ENCODE measurements at places on chromosomes 6 and 20.

GRCh38 chr6:48775157-48775556, 664.2 kb upstream of the PTCHD4 start:
- DNase-seq: no peak

GRCh38 chr6:169968541-169969270, 217.3 kb downstream of the ERMARD start:
- DNase-seq: no peak

DNA sequence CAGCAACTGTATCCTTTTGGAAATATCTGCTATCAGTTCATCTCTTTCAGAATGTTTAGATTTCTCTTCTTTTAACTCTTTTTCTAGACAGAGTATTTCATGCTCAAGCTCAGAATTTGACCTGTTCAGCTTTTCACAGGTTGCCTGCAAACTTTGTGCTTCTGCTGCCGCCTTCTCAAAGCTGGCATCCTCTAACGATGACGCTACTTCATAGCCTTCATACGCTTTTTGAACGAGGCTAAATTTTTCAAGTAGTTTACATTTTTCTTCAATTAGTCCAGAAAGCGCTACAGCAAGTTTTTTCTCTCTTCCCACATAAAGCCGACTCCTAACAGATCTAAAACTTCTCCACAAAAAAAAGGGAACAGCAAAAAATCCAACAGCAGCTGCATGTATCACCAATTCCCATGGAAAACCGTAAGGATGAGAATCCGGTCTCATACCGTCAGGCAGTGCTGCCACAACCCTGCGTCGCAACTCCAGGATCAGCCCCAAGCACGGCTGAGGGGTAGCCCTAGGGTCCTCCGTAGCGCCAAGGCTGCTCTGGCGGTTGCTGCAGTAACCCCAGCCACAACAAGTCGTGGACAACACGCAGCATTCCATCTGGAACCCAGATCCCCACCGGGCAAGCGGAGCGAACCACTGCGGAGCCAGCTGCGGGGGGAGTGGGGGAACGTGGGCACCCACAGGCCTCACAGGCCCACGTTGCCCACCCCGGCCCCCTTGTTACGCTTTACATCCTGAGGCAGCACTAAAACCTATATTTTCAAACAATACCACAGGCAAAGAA, 30.6 kb downstream of the DACT2 start:
- DNase-seq: no peak

DNA sequence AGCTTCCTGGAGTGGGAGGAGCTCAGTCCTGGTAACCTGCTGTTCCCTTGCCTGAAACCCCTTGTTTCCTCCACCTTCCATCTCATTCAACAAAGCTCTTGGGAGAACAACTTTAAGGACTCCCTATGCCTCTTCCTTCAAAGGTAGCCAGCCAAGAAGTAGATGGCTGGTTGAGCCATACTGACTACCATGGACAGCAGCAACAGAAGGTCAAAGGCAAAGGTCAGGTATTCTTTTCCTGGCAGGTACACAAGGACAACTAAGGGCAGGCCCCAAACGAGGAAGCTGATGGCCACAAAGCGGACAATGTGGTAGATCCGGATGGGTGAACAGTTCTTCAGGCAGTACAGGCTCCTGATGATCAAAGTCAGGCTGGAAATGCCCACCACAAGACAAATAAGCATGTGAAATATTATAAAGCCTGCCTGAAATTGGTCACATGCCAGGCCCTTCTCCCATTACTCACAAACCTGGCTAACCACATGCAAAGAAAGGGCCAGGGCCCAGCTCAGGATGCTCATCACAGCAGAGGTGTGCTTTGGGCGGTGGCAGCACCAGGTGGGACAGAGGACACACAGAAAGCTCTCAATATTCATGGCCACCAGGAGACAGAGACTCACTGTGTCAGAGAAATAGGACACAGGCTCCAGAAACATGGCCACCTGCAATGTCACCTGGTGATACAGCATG, 21.7 kb downstream of the UBD start:
- no peak for DNase-seq

GRCh38 chr20:63102721-63103375, 96.1 kb upstream of the BHLHE23 start:
- no peak for DNase-seq

DNA sequence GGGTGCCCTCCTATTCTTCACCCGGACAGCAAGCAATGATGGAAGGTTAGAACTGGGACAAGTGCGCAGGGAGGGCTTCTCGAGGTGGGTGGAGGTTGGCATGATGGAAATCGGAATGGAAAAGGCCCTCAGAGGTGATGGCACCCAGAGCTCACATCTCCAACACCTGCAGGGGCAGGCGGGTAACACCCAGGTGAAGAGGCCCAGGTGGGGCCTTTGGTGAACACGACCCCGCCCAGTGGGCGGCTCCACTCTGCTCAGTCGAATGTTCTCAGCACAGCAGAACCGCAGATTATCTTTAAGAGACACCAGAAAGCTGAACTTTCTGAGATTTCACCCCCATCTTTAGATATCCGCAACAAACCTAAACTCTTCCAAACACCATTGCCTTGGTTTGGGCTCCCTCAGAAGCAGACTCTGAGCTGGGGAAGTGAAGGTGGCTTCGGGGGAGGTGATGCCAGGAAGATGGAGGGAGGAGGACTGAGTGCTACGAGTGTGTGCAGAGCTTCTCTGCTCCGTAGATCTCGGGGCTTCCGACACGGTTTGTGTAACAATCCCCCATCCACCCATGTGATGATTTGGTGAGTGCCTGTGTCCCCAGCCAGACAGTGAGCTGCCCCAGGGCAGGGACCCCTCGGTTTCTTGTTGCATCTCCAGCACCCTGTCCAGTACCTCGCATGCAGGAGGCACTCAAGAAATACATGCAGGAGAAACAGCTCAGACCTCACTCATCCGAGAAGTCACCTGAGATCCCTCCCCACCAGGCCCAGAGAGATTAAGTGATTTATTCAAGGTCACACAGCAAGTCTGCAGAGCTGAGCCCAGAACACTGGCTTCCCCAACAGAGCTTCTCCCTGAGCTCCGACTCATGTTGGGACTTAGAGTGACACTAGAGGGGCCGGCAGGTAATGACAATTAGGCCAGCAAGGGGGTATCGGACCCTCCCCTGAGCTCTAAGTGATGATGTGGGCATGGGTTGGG, 45.4 kb downstream of the BPIFB1 start:
- no peak for DNase-seq
